ENCODE measurements at places on chromosomes 5 and 9.

DNA sequence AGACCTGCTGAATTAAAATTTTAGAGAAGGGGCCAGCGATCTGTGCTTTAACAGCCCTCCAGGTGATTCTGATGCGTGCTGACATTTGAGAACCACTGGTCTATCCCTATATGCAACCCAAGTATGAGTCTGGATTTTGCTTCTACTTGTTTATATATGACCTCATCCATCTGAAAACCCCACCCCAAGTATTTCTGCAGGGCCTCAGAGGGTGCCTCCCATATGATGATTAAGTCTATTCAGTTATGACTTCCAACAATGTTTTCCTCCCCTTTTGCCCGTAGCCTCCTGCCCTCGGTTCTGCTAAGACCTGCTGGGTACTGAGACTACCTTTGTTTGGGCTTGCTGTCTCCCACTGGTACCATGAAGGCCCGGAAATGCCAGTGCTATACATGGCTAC lies 376.0 kb upstream of the SMARCA2 start:
- DNase-seq: no peak

GRCh38 chr9:98326459-98327248 lies 71.2 kb upstream of the TBC1D2 start:
- DNase-seq: no peak

DNA sequence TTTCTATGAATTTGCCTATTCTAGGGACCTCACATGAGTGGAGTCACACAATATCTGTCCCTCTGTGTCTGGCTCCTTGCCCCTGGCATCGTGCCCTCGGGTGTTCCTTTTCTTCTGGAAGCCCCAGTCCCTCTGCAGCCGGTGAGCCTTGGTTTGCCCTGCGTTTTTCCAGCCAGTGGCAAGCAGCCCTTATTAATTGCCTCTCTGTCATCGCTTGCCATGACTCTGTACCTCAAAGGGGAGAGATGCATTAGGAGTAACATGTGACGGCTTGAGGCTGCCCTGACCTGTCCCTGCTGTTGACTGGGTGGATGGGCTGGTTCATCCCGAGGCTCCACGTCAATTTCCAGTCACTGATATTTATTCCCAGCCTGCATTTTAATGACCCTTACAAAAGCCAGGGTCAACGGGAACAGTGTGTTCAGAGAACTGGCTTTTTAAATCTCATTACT lies 87.3 kb downstream of the CFAP90 start:
- no peak for DNase-seq

DNA sequence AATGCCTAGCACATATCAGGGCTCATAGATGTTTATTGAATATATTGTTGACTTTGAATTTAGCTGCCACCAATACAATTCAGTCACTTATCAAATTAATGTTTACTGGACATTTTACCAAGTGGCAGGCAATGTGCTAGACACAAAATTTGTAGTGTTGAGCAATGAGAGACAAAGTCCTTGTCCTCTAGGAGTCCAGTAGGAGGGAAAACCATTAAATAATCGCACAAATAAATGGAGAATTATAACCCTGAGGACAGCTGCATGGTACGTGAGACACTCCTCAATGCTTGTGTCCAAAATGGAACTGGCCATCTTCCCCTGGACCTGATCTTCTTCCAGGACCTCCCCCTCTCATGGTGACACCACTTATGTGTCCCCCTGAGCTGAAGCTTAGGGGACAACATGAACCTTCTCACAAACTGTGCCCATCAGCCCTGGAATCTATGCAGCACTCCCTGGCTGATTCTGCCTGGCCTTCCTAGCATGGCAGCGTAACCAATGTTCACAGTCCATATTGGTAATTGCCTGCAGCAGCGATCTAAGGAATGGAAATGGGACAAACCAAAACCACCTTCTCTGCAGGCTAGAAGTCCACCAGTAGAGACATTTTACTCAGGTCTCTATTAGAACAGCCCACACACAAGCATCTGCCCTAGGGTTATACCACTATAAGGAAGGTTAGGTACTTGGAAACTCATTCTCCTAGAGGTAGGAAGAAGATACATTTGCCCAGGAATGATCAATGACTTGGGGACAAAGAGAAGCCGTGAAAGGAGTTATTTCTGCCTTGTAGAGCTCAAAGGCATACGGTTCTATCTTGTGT lies 75.5 kb downstream of the FGF1 start:
- DNase-seq: no peak

Data from kidney epithelial cell (primary cell).